ENCODE measurements at places on chromosomes 7 and 10. TPM values are rescaled to one million over a fixed set of nuclear protein-coding genes. Genes with fewer than 3 reads are reported as not detected.

The IFIT1 gene
- total RNA-seq, result 11.4 TPM

The FRMD4A gene
- 17.1 TPM for total RNA-seq

DNA sequence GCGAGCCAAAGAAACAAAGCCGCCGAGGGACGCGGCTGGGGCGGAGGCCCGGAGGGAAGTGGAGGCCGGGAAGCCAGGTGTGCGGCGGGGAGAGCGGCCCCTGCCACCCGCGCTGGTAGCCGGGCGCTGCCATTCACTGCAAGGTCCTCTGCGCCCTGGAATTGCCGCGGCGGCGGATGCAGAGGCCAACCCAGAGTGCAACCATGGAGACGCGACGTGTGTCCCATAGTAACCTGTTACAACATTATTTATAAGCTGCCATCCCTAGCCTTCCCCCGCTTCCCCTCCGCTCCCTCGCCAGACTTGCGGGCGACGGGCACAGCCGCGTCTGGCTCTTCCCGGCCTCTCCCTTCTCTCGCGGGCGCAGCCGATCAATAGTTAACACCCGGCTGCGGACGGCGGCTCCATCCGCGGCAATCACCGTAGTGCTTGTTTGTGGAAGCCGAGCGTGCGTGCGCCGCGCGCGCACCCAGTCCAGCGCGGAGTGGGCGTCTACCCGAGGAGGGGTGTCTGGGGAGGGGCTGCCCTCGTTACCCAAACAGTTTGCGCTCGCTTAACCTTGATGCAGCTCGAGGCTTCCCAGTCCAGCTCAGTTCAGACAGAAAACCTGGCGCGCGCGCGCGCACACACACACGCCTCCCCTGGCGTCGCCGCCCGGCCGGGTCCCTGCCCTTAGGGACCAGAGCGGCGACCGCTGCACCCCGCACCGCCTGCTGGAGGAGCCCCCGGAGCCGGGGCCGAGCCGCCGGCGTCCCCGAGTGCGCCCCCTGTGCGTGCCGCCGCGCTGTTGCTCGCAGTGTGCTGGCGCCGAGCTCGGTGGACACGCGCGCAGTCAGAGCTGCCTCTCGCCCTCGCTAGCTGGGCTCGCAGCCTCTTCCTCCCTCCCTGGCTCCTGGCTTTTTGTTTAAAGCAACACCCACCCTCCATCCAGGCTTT is 165.4 kb upstream of the DPP6 start:
- H3K4me1 ChIP-seq, result peaks cover 2% of the 10 kb centered on the region
- no peak overlapping the region for H3K27ac ChIP-seq
- H3K27me3 ChIP-seq, result peaks cover 2% of the 10 kb centered on the region
- no peak for DNase-seq
- H3K36me3 ChIP-seq, result no peaks in the 10 kb centered on the region

GRCh38 chr7:73900286-73900685 is 39.3 kb downstream of the TMEM270 start:
- H3K27me3 ChIP-seq, result no peaks in the 10 kb centered on the region
- H3K4me3 ChIP-seq, result no peak overlapping the region
- DNase-seq, result no peak
- H3K4me1 ChIP-seq, result no peaks in the 10 kb centered on the region
- no peaks in the 10 kb centered on the region for H3K36me3 ChIP-seq
- H3K27ac ChIP-seq, result no peak overlapping the region

- no peak overlapping the region for H3K27ac ChIP-seq
- peaks cover 21% of the 10 kb centered on the region for H3K4me1 ChIP-seq
- no peaks in the 10 kb centered on the region for H3K36me3 ChIP-seq
- H3K4me3 ChIP-seq, result no peak overlapping the region
Measured at GRCh38 chr10:89206402-89207180, 526 bp downstream of the CH25H start.

- H3K4me1 ChIP-seq, result no peaks in the 10 kb centered on the region
- H3K36me3 ChIP-seq, result no peaks in the 10 kb centered on the region
- H3K27me3 ChIP-seq, result no peaks in the 10 kb centered on the region
- no peak overlapping the region for H3K4me3 ChIP-seq
Measured at GRCh38 chr7:95881597-95881996, 109.2 kb downstream of the DYNC1I1 start.

All from liver (tissue), 10 donors.